Osteoblast (primary cell): ENCODE measurements at places on chromosomes 7 and 10. TPM values are rescaled to one million over a fixed set of nuclear protein-coding genes. Genes with fewer than 3 reads are reported as not detected.

SEPHS1 gene
- 31.1 and 37.4 TPM in 2 replicates for total RNA-seq

PGAM2 gene
- total RNA-seq, result 0.29 and 0.36 TPM in 2 replicates

SGCE gene
- 59.8 and 60.8 TPM in 2 replicates for total RNA-seq

CCDC172 gene
- not detected in 2 replicates for total RNA-seq

NUTM2B gene
- 0.72 and 0.88 TPM in 2 replicates for total RNA-seq

TIAL1 gene
- total RNA-seq, result 53.6 TPM in 2 replicates

OGA gene
- total RNA-seq, result 115 and 121 TPM in 2 replicates

UTF1 gene
- not detected in 2 replicates for total RNA-seq

GPAM gene
- 10.5 and 15.6 TPM in 2 replicates for total RNA-seq

PRSS37 gene
- total RNA-seq, result not detected in 2 replicates

GDI2 gene
- total RNA-seq, result 684 and 730 TPM in 2 replicates

TWIST1 gene
- total RNA-seq, result 101 and 113 TPM in 2 replicates

GPR158 gene
- under 0.01 TPM in 2 replicates for total RNA-seq

CYP2C19 gene
- total RNA-seq, result not detected in 2 replicates

TSPAN33 gene
- under 0.01 and 0.36 TPM in 2 replicates for total RNA-seq

GRM3 gene
- not detected in 2 replicates for total RNA-seq

C7orf57 gene
- total RNA-seq, result under 0.01 TPM in 2 replicates

CNNM1 gene
- total RNA-seq, result 0.29 and 0.36 TPM in 2 replicates

PTF1A gene
- total RNA-seq, result not detected in 2 replicates

MTPN gene
- 117 and 127 TPM in 2 replicates for total RNA-seq

PFKP gene
- 71.6 and 80.0 TPM in 2 replicates for total RNA-seq

DGKI gene
- 19.2 and 23.3 TPM in 2 replicates for total RNA-seq

ZNF138 gene
- total RNA-seq, result 4.7 and 8.3 TPM in 2 replicates

VPS26A gene
- 41.3 and 56.3 TPM in 2 replicates for total RNA-seq

ADAM8 gene
- total RNA-seq, result 1.2 and 2.2 TPM in 2 replicates

COL13A1 gene
- total RNA-seq, result 1.1 and 1.8 TPM in 2 replicates

IKZF5 gene
- total RNA-seq, result 6.2 and 8.0 TPM in 2 replicates

MCM7 gene
- total RNA-seq, result 28.6 and 31.2 TPM in 2 replicates

WDR91 gene
- total RNA-seq, result 7.1 and 8.7 TPM in 2 replicates

CFAP43 gene
- 0.36 and 0.59 TPM in 2 replicates for total RNA-seq

IL6 gene
- total RNA-seq, result 37.4 and 52.8 TPM in 2 replicates

CRYGN gene
- 0.59 and 0.72 TPM in 2 replicates for total RNA-seq

LIPK gene
- total RNA-seq, result not detected in 2 replicates

DYDC2 gene
- not detected in 2 replicates for total RNA-seq

COPS6 gene
- 42.4 and 45.6 TPM in 2 replicates for total RNA-seq

SDK1 gene
- under 0.01 and 0.36 TPM in 2 replicates for total RNA-seq

PALS2 gene
- total RNA-seq, result 53.3 and 63.3 TPM in 2 replicates

ANKRD30A gene
- not detected in 2 replicates for total RNA-seq

OR2A1 gene
- 0.29 and 0.36 TPM in 2 replicates for total RNA-seq

C10orf53 gene
- total RNA-seq, result not detected in 2 replicates

MSMB gene
- not detected in 2 replicates for total RNA-seq

ACTL6B gene
- not detected in 2 replicates for total RNA-seq

CALML5 gene
- not detected in 2 replicates for total RNA-seq

GIMAP6 gene
- 0.36 TPM in 1 of 2 replicates, not detected in the other for total RNA-seq

HEPACAM2 gene
- total RNA-seq, result under 0.01 TPM in 1 of 2 replicates, not detected in the other

KIAA1217 gene
- 36.8 and 51.0 TPM in 2 replicates for total RNA-seq

SDHAF3 gene
- total RNA-seq, result 6.5 and 9.1 TPM in 2 replicates

LGI1 gene
- total RNA-seq, result 0.29 TPM in 1 of 2 replicates, not detected in the other

PLEKHS1 gene
- under 0.01 TPM in 1 of 2 replicates, not detected in the other for total RNA-seq

C7orf33 gene
- not detected in 2 replicates for total RNA-seq

GPNMB gene
- total RNA-seq, result 380 and 480 TPM in 2 replicates

TMEM213 gene
- total RNA-seq, result not detected in 2 replicates

SPDYE8 gene
- total RNA-seq, result not detected in 2 replicates
